ENCODE measurements at places on chromosomes 16 and 17. TPM values are rescaled to one million over a fixed set of nuclear protein-coding genes. Genes with fewer than 3 reads are reported as not detected.

DNA sequence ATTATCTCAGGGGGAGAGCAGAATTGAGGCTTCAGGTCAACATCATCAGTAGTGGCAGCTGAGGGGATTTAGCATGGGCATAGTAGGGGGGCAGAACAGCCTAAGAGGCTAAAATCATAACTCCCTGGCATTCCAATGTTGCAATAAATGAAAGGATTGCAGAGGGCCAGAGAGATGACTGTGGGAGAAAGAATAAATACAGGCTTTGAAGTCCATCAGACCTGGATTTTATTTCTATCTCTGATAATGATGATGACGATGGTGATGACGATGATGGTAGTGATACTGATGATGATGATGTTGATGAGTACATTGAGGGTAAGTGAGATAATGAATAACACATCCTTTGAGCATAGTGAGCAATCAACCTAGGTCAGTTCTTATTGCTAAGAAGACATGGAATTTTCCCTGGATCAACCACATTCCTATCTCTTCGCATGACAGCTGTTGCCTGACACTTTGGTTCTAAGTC lies 107.4 kb upstream of the CDH11 start:
- no peak for DNase-seq

DNA sequence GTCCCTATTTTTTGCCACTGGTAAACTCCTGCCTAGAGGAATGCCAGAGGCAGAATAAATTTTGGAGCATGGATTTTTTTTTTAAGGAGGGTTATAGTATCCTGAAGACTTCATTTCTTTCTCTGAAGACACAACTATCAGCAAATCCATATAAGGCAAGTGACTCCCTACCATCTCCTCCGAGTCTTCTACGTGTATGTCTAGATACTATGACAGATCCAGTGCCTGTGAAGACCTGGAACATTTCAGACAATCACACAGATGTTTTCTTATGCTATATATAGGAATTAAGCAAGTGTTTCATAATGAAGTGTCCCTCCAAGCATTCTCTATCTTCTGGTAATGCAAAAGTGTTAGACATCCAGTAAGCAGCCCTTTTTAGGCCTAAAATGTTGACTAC lies 255.5 kb upstream of the TBX2 start:
- DNase-seq = no peak

DNA sequence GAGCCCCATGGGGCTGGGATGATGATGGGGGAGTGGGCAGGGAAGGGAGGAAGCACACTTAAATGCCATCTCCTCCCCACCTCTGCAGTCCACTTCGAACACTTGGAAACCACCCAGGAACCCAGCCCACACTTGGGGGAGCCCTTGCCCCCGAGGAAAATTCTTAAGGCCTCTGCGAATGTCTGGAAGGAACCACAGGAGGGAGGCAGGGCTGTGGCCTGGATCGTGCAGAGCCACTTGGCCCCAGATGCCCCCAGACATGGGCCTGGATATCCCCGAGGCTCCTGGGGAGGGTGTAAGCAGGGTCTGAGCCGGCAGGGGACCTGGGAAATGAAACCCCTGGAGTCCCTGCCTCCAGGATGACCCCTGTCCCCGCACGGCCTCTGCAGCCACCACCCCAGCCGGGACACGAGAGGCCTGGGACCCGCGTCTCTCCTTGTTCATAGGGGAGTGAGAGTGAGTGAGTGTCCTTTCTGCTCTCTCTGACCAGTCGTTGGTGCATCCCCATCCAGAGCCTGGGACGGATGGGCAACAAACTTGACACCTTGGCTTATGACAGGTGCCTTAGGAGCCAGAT lies 11.8 kb upstream of the MTSS2 start:
- DNase-seq = no peak

- DNase-seq = peak; percentile 85
Measured at GRCh38 chr17:50133028-50133768, 3.2 kb upstream of the SAMD14 start.

GRCh38 chr17:12022310-12022709 lies 1.6 kb downstream of the MAP2K4 start:
- DNase-seq = no peak

- DNase-seq = no peak
Measured at GRCh38 chr16:57893559-57894389, 77.2 kb downstream of the CNGB1 start.

DNA sequence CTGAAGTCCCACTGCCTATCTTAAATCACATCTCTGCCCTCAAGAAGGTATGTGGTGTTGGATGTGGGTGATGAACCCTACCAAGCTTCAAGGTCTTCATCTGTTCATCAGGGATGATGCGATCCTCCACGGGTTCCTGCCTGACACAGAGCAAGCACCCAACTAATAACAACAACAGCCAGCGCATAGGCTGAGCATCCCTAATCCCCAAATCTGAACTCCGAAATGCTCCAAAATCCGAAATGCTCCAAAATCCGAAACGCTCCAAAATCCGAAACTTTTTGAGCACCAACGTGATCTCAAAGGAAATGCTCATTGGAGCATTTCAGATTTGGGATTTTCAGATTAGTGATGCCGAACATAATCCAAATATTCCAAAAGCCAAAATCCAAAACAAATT lies 238.9 kb upstream of the SDK2 start:
- DNase-seq = no peak

GRCh38 chr16:10906482-10906881 lies 29.5 kb downstream of the CIITA start:
- DNase-seq = no peak

DNA sequence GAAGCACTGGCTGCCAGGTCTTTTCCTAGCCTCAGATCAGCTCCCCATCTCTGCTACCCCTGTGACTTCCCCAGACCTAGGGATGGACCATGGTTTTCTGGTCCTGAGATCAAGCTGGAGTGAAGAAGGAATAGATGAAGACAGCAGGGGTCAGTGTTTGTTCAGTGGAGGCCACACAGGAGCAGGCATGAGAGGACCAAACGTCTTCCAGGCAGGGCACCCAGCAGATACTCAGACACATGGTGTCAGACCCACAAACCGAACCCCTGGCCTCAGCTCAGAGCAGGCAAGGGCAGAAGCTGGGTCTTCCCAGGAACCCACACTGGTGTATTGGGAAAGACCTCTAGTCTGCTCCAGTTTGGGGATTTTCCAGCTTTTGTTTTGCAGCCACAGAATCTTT lies 189.7 kb downstream of the IRX5 start:
- DNase-seq = peak; percentile 47

DNA sequence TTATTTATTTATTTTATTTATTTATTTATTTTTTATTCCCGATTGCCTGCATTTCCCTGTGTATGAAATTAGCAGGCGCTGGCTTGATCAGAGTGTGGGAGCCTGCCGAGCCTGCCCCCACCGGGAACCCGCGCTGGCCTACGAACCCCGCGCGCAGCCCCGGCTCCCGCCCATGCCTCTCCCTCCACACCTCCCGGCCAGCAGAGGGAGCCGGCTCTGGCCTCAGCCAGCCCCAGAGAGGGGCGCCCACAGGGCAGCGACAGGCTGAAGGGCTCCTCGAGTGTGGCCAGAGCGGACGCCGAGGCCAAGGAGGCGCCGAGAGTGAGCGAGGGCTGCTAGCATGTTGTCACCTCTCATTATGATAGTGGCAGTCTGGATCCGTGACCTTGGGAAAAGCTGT lies 13.0 kb upstream of the RBL2 start:
- DNase-seq = no peak

- DNase-seq = peak; percentile 31
Measured at GRCh38 chr17:77697480-77698400, 260.8 kb upstream of the TNRC6C start.

DNA sequence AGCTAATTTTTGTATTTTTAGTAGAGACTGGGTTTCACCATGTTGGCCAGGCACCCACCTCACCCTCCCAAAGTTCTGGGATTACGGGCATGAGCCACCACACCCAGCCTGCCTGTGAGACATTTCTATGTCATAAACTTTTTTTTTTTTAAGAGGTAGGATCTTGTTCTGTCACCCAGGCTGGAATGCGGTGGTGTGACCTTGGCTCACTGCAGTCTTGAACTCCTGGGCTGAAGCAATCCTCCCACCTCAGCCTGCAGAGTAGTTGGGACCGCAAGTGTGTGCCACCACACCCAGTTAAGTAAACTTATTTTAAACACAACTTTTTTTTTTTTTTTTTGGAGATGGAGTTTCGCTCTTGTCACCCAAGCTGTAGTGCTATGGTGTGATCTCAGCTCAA lies 47.2 kb downstream of the SCNN1G start:
- DNase-seq = no peak

- DNase-seq = no peak
Measured at GRCh38 chr16:51328733-51329132, 177.7 kb upstream of the SALL1 start.

DNA sequence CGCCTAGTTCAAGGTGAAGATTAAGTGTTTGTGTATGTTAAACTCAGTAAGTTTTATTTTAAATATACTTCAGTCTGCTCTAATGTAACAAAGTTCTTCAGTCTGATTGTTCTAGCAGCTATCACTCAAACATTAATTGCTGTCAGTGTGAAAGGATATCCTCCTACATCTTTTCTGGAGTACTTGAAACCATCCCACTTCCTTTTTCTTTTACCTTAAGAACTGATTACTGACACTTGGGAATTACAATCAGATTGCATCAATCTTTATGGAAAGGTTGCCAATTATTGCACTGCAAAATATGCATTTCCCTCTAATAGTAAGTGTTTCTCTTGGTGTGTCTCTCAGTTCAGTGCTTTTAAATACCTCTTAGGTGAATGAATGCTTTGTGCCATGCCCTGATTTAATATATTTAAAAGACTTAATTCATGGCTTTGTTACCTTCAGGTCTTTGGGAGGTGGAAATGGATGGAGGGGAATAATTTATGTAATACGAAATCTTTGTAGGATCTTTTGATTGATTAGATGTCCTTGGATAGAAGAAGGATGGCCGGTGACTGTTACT lies 16.6 kb downstream of the MRTFB start:
- no peak for DNase-seq

DNA sequence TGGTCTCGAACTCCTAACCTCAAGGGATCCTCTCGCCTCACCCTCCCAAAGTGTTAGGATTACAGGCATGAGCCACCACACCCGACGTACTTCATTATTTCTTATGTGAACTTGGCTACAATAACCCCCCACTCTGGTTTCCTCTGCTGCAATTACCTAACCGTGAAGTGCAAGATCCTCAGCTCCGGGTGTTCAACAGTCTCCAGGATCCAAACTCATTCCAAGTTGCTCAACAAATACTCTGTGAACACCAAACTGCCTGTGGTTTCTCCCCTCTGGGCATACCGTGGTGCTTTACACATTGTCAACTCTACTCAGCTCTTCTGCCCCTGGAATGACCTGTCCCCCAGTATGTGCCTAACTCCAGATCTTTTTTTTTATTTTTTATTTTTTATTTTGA lies 6.8 kb upstream of the SULT1A1 start:
- DNase-seq = peak; percentile 18

DNA sequence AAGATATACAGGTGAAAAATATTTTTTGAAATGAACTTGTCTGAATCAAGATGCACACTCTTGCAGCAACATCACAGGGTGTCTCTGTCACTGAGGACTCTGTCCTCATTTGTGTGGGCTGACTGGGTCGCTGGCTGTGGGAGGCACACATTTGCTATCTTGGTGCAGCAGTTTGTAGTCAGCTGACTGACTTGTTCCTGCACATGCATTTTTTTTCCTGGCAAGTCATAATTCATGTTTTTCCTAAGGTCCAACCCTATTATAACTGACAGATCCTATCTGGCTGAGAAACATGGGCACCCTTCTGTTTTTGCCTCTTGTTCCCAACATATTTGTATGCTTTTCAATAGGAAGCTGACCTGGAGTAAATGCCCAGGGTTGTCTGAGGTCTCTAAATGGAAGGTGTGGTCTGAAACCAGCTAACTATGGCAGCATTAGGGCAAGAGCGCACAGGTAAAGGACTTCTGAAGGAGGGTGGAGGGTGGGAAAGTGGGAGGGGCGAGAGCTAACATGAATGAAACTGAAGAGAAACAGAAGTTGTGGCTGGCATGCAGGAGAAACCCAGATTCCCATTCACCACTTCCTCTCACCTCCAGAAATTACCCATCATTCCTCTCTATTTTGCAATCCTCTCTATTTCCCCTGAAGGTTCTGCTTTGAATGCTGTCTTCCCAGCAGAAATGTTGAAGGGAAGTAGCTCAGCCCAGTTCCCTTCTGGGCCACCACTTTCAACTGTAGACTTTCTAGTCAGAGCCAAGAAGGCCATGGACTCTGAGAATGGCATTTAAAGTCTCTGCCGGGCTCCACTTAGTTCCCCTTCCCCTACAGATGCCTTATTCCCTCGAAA lies 166.1 kb downstream of the PRKCA start:
- DNase-seq = no peak

The KRT34 gene
- total RNA-seq = not detected

The SMG1 gene
- 75.7 TPM for total RNA-seq
